ENCODE measurements at places on chromosomes 12 and 14.

GRCh38 chr14:104274806-104275205 is 136.4 kb downstream of the KIF26A start:
- DNase-seq: no peak

- no peak for DNase-seq
Measured at GRCh38 chr14:26811756-26812305, 214.0 kb upstream of the NOVA1 start.

- no peak for DNase-seq
Measured at GRCh38 chr14:52974406-52974805, 23.6 kb upstream of the FERMT2 start.

- DNase-seq: no peak
Measured at GRCh38 chr12:39638178-39638577, 18.6 kb upstream of the ABCD2 start.

- no peak for DNase-seq
Measured at GRCh38 chr12:121114019-121114639, 18.5 kb upstream of the P2RX7 start.

- DNase-seq: no peak
Measured at GRCh38 chr14:103544388-103545218, 15.6 kb downstream of the TRMT61A start.

DNA sequence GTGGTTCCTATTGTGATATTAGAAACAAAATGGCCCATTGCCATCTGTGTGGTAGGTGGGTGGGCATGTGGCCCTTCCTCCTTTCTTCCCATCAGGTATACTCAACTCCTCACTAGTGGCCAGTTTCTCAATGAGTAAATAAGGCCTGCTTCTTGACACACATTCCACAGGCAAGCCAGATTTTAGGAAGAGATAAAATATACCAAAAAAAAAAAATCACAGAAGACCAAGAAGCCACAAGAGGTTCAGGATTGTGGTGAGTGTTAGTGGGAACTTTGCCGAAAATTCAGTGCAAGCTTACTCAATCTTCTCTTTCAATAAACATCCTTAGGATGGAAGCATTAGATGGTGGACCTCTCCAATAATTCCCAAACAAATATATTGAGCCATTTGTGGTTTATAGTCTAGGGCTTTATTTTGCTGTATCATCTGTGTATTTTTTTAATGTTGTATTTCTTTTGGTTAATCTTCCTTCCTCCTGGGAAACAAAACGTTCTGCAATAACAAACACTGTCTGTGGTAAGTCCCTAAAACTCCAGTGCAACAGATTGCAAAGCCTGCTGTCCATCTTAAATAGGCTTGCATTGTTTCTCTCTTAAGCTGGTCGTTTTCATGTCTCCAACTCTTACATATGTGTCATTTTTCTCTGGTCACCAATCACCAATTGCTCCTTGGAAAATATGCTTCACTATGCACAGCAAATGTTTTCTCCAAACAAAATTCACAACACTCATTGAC is 289.9 kb upstream of the KITLG start:
- DNase-seq: no peak

DNA sequence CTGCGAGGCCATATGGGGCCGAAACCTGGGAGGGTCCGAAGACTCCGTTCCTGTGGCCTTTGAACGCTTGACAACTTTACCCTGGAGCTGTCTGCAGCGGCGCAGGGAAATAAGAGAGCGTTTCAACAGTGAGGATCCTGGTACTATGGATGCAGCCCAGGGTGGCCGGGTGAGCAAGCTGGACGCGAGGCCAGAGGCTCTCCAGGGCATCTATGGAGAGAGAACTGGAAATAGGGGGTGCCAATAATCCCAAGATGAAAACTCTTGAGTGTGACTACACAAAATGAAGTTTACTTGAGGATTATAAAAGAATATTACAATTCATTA is 1.1 kb upstream of the ABCC9 start:
- DNase-seq: no peak

DNA sequence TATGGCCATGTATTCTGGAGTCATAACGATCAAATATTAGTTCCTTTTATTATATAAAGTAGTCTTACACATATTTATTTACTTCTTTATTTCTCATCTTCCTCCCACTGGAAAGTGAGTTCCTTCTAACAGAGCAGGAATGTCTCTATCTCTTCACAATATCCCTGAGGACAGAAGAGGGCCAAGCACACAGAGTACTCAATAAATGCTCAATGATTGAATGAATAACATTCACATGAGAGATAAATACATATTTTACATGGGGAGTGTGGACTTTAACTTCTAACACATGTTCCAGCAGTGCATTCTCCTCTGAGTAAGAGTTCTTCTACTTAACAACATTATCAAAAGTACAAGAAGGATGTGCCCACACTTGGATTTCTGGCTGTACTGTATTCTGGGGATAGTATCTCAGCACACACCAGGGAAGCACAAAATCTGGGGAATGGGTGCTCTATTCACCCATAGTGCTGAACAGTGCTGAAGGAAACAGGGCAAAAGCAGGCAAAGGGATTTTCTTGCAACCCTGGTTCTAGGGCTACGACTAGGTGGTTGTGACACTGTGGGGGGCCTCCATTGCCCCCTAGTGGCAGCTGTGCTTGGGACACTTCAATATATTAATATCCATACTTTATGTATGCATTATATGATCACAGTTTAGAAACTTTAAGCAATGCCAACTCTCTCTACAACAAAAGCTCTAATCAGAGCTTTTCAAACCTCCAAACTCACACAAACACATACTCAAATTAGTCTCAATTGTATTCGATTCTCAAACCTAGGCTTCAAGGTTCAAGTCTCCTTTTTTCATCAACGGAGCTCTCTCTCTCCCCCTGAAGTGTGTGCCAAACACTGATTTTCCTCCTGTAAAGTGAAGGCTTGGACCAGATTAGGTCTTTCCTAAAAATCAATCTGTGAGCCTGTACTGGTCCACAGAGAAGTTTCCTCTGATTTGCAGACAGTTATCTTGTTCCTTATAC is 115.5 kb downstream of the SLC2A13 start:
- DNase-seq: peak; percentile 15

GRCh38 chr12:14756334-14757143 is 46.7 kb downstream of the WBP11 start:
- DNase-seq: no peak

Data from A549 (cell line).